ENCODE measurements at places on chromosomes 2 and 18.

DNA sequence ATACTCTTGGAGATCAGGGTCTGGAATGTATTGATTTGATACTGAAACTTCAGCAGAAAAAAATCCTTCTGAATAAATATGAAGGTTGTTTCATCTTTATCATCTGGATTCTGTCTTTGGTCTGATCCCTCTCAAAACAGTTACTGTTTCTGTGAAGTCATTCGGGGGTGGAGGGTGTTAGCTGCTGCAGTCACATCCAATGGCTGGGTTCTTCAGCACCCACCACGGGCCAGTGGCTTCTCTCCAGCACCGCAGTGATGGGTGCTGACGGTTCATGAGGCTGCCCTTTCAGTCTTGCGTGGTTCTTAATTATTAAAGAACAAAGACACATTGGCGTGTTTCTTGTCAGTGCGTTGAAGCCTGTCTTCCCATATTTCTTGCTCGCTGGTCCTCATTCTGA, 148.0 kb downstream of the LDLRAD4 start:
- no peak for DNase-seq

DNA sequence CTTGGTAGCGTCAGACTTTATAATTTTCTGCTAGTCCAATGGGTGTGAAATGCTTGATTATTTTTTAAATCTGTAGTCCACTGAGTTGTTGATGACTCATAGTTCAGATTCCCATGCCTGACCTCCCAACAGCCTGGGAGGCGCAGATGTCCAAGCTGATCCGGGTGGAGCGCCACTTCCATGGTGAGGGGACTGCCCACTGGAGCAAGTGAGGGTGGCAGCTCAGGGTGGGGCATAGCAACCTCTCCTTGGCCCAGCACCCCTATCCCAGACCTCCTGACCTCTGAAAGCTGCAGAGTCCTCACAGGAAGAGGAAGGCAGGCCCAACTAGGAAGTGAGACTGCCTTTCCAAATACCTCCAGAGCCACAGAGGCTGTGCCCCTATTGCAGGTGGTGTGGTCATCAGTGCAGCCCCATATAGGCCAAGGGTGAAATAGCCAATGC, 4.4 kb downstream of the MAL start:
- no peak for DNase-seq

GRCh38 chr2:70946832-70947442, 11.2 kb downstream of the ATP6V1B1 start:
- peak; percentile 60 for DNase-seq

DNA sequence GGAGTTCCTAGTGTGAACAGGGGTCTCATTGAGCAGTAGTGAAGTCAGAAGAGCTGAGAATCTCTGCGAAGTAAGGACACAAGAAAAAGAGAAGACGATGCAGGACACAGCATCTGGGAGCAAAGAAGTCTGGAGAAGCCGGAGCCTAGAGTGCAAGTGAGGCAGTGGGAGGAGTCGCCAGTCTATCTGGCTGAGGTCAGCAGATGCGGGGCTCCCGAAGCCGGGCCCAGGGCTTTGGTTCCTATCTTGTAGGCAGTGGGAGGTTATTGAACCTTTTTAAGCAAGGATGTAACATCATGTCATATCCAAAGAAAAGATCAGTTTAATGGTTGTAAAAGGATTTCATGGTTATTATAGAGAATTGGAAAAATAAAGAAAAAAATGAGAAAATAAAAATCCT, 90.8 kb upstream of the KCTD1 start:
- DNase-seq = no peak

DNA sequence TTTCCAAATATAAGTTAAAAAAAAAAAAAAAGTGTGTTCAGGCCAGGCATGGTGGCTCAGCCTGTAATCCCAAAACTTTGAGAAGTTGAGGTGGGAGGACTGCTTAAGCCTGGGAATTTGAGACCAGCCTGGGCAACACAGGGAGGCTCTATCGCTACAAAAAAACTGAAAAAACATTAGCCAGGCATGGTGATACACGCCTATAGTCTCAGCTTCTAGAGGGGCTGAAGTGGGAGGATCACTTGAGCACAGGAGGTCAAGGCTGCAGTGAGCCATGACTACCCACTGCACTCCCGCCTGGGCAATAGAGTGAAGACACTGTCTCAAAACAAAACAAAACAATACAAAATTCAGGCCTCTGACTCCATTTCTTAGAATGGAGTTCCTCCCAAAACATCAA, 9.2 kb downstream of the USP37 start:
- DNase-seq = no peak

- DNase-seq = peak; percentile 41
Observed at GRCh38 chr2:35973132-35973736, 382.3 kb upstream of the CRIM1 start.

GRCh38 chr2:3626812-3627499, 31.0 kb upstream of the ALLC start:
- no peak for DNase-seq

DNA sequence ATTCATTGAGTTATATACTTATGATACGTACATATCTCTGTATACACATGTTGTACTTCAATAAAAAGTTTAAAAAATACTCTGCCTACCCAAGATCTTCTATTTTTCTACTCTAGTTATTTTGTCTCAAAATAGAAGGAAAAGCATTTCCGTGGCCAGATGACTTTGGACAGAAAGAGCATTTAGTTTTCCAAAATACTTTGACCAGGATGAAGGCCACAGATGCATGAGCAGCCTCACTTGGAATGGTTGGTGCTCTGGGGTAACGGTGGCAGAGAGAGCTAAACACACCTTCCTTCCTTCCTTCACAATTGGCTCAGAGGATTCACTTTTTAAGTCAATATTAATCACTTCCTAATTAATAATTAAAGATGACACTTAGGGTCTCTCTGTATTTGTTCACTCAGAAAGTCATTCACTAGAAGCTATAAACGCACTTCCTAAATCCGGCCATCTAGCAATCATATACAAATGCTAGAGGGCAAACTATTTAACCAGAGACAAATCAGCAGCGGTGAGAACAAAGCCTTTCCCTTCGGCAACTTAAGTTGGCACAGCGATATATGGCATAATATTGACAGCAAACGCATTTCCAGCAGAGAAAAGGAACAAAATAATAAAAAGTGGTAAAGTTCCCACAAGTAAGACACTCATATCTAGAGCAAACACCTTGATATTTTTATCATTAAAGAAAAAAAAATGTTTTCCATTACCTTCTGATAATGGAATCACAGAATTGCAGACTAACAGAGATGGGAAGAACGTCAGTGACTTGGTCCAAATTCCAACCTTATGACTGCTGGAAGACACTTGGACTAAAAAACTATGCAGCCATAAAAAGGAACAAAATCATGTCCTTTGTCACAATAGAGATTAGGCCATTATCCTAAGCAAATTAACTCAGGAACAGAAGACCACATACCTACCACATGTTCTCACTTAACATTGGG, 55.9 kb upstream of the NARS1 start:
- no peak for DNase-seq

DNA sequence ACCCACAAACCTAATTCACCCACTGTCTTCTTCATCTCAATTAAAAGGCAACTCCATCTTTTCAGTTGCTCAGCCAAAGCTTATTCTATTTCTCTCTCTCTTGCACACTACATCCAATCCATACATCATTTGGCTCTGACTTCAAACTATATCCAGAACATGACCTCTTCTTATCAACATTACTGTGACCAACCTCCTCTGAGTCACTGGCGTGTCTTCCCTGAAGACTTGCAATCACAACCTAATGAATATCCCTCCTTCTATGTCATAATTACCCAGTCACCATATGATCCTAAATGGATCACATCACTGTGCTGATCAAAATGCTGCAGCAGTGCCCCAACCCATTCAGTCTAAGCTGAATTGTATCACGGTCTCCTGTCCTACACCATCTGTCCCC, 22.6 kb upstream of the SULT1C3 start:
- DNase-seq = no peak

DNA sequence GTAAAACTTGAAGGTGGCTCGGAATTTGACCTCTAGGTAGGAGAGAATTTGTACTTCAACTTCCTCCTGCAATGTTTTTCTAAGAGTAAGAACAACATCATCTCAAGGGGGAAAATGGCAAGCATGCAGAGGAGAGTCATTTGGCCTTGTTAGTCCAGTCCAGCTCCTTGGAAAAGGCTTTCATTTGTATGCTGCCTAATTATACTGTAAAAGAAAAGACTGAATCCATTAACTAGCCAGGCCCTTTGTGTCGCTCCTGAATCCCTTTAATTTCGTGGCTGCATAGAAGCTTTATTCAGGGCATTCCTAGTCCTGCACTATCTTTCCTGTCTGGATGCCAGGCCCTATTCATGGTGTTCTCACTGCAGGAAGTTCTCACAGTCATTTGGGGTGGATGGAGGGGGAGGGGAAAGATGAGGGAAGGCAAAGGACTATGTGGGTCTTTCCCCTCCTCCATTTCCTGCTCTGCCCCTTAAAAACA, 36.0 kb downstream of the PHLPP1 start:
- DNase-seq = no peak

- no peak for DNase-seq
Observed at GRCh38 chr2:191845248-191845715, 1.6 kb downstream of the CAVIN2 start.

DNA sequence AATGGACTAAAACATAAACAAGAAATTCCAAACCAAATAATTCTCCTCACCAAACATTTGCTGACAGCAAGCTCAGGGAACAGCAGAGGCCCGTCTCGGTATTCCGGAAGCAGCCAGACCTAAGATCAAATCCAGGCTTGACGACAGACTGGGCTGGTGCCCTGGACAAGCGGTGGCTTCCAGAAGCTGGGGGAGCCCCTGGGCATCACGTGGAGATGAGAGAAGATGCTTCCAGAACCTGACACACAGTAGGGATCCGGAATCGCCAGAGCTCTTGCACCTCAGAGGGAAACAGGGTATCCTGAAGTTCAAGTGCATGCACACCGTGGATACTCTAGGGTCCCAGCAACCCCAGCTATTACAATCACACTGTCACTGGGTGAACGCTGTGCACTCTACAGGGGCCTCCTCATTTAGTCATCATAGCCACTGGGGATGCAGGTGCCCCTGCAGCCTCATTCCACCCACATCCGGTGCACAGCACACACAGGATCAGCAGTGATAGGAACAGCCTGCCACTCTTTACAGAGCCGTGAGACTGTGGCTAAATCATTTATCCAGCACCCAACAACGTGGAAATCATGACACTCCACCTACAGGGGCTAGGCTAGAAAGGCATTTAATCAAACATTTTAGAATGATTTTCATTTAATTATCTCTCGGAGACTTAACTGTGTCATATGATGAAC, 102.6 kb downstream of the HDAC4 start:
- peak; percentile 80 for DNase-seq

DNA sequence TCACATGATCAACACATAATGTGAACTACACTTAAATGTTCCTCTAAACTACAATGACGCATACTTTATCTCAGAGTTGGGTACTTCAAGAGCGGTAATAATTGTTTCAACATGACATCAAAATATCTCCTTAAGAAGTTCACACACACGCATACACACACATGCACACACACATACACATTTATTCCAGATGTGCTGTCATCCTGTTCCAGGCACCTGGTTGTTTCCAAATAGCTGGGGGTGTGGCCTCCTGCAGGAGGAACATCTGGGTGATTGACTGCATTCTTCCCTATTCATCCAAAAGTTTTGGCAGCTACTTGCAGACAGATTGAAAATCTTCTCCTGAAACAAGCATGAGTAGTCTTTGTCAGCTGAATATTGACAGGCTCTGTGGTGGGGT, 37.9 kb upstream of the PIK3C3 start:
- no peak for DNase-seq

GRCh38 chr18:36095936-36096519, 28.7 kb upstream of the RPRD1A start:
- peak; percentile 64 for DNase-seq

DNA sequence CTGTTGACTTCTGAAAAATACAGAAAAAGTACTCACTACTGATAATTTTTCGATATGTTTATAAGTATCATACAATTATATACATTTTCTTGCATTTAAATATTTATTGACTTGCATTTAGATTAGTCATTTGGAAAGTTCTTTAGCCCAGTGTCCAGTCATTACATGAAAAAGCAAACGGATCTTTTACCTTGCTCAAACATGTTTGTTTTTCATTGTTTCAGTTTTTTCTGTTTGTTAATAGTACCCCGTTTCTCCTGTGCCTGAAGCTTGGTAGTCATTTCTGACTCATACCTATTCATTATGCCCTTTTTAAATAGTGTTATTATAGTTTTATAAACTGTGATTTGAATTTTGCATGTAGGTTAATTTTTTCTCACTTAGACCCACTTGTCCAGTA, 28.1 kb downstream of the CEP192 start:
- DNase-seq = no peak

GRCh38 chr18:30727849-30728248, 314.7 kb downstream of the DSC3 start:
- DNase-seq = no peak

- no peak for DNase-seq
Observed at GRCh38 chr2:20093263-20094141, 42.1 kb upstream of the LAPTM4A start.

- no peak for DNase-seq
Observed at GRCh38 chr18:6920099-6920955, 190.8 kb downstream of the ARHGAP28 start.

GRCh38 chr2:172282944-172283343, 144.4 kb upstream of the ITGA6 start:
- no peak for DNase-seq

GRCh38 chr2:148130581-148130980, 109.7 kb downstream of the MBD5 start:
- no peak for DNase-seq

GRCh38 chr2:181411105-181411849, 45.9 kb upstream of the ITGA4 start:
- no peak for DNase-seq
